ENCODE measurements at places on chromosomes 1 and 21. TPM values are rescaled to one million over a fixed set of nuclear protein-coding genes. Genes with fewer than 3 reads are reported as not detected.
A peak's percentile ranks its signal among the peaks of the same experiment; 100 is the strongest.

GRCh38 chr1:87197156-87197555 is 131.5 kb upstream of the LMO4 start:
- DNase-seq = no peak

- no peak for DNase-seq
Measured at GRCh38 chr1:2313651-2314261, 77.6 kb downstream of the MORN1 start.

Gene SLC2A5
- total RNA-seq = 14.2 TPM

Gene GBP5
- total RNA-seq = 3.9 TPM

- DNase-seq = no peak
Measured at GRCh38 chr1:171220081-171220420, 28.2 kb upstream of the FMO1 start.

DNA sequence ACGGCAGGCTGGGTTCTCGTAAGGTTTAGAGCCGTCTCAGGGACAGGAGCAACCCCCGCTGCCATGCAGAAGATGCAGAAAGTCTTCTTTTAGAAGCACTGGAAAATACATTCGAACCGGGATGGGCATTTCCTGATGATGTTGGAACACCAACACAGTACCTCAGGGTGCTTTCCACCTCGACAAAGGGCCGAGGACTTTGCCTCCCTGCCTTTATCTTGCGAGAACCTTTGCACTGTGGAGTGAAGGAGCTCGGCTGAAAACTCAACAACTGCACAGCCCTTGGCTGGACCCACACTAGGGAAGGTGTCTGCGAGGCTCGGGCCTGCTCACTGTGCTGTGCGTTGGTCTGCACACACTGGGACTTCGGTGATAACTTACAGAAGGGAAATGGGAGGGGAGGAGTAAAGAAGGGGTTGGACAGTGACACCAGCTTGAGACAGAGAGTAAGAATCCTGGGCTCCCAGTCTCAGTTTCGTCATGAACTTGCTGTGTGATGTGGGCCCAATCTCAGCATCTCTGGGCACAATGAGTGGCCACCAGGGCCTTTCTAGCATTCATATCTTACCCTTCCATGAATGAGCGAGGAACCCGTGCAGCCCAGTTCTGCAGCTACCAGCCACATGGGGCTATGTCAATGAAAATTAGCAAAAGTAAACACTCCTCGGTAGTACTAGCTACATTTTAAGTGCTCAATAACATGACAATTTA is 18.2 kb downstream of the RCAN1 start:
- no peak for DNase-seq

DNA sequence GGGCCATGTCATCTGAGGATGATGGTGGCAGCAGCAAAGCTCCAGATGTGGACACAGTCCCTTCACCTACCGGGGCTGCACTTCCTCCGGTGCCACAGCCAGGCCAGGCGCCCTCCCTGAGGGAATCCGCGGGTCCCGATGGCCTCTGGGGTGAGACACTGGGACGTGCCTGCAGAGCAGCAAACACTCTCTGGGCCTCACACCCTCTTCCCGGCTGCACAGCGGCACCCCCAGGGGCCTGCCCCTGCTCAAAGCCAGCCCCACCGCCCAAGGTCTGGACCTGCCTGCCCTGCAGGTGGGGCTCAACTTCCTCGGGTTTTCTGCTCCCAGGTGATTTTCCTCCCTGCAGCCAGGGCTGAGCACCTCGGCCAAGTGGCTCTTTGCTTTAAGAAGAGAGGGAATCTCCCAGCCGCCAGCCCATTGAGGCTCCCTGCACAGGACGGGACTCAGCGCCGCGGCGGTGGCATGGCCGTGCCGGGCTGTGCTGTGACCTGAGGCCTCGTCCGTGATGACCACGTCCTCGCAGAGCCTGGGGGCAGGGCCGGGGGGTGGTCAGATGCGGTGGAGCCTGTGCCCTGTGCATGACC is 21.3 kb upstream of the COL18A1 start:
- no peak for DNase-seq

GRCh38 chr1:4801192-4801924 is 146.9 kb downstream of the AJAP1 start:
- peak; percentile 27 for DNase-seq

- DNase-seq = no peak
Measured at GRCh38 chr1:207645635-207646081, 725 bp downstream of the CR1L start.

GRCh38 chr1:173661271-173661670 is 8.4 kb downstream of the ANKRD45 start:
- no peak for DNase-seq

Gene TNFRSF4
- total RNA-seq = not detected

DNA sequence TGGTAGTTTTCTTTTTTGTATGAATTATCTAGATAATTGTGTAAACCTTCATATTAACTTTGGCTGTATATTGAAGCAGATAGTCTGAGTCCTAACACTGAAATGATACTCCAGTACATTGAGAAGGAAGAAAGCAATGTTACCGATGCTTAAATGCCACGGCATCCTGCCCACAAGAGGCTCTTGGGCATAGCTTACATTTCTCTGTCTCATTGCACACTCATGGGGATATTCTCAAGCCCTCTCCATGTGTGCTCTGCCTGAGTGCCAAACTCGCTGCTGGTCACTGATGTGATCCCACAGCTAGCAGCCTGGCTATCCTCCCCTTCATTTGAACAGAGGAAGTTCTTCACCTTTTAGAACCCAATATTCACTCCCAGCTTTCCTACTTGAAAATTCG is 179.4 kb downstream of the TGFB2 start:
- DNase-seq = peak; percentile 45

GRCh38 chr1:86582161-86582560 is 35.3 kb downstream of the CLCA4 start:
- DNase-seq = no peak

Gene PIGK
- total RNA-seq = 31.5 TPM

Gene BCAN
- total RNA-seq = 9.1 TPM

Gene CRABP2
- 46.7 TPM for total RNA-seq

GRCh38 chr1:240499012-240499411 is 112.9 kb downstream of the GREM2 start:
- no peak for DNase-seq

DNA sequence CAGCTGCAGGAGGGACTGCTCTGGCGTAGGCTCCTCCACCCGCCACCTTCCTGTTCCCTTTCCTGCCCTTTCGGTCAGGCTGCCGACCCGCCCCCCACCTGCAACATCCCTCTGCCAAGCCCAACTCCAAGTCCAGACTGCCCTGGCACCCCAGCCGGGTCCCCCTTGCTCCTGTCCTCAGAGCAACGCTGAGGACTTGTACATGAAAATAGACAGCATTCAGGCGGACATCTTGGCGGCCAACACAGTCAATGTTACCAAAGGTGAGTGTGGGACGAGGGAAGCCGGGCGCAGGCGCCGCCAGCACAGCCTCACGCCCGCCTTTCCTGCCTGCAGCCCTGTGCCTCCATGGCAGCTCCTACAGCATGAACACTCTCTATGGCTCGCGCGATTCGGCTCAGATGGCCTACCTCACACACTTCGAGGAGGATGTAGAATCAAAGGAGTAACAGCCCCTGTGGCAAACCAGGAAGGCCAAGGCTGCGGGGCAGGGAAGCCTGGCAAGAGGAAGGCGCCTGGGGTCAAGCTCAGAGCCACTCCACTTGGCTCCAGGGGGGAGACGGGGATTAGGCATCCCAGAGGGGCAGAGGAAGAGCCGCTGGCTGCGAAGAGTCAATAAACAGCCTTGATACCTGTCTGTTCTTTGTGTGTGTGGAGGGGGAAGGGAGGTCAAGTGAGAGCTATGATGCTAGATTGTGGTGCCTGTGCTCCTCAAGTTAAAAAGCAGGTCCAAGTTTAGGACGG is 5.8 kb downstream of the RNU5D-1 start:
- DNase-seq = no peak

- DNase-seq = no peak
Measured at GRCh38 chr1:35893051-35893879, 10.3 kb downstream of the AGO1 start.

DNA sequence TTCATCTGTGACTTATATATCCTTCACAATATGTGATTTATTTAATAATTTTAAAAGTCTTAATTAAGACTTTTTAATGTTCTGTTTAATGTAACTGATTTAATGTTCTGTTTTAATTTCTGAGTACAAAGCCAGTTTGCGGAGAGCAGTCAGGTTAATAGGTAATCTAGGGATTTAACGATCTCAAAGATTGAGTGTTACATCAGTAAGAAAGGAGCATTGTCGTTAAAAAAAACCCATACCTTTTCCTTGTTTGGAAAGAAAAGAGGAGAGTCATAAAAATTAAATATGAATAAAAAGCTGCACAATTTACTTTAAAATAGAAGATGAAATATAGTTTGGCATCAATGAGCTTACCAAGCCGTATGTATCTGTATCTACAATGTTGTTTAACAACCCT is 621.4 kb downstream of the KIF26B start:
- DNase-seq = no peak

GRCh38 chr21:36423771-36424433 is 38.7 kb downstream of the CHAF1B start:
- no peak for DNase-seq

Gene TMPRSS3
- total RNA-seq = 1.7 TPM

DNA sequence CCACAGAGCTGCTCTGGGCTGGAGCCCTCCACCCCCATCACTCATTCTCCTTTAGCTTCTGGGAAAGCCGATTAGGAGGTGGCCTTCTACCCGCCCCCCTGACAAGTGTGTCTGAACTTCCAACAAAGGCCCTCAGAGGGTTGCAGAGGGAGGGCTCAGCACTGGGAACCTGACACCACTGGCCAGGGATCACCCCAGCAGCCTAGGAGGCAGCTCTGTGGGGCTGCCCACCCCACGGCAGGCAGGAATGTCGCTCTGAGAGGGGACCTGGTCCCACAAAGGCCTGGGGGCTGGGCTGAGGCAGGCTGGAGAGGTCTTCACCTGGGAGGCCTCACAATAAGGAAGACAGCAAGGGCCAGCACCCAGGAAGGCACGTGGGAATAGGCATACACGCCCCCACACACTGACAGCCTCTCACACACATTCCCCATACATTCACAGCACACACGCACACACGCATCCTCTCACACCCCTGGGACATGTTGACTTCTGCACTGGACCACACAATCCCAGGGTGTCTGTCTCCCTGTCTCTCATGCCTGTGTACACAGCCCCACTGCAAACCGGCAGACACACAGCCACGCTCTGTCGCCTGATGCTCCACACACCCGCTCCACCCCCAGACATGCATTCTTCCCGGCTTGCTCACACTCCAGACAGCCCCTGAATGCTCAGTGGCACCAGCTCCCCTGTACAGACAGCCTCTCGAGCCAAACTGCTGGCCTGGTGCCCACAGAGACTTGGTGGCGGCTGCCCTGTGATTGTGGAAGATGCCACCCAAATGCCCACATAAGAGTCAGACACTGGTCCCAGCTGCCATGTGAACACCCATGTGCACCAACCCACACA is 30.7 kb downstream of the DMBX1 start:
- DNase-seq = peak; percentile 90

Gene FCMR
- total RNA-seq = not detected

- DNase-seq = no peak
Measured at GRCh38 chr1:23291706-23292105, 52.4 kb downstream of the HNRNPR start.

Gene WNT4
- 14.0 TPM for total RNA-seq

DNA sequence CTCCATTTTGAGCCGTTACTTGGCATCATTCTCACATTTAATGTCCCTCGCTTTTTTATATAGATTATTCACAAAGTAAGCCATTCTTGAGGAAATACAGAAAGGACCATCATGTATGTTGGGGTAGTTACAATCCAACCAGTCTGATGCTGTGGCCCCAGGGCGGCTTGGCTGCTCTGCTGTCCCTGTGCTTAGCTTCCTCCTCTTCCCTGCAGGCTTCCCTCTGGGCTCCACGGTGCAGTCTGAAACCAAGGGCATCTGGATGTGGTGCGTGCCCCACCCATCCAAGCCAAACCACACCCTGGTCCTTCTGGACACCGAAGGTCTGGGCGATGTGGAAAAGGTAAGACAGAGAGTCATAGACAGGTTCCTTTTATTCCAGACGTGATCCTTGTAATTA is 5.5 kb downstream of the GBP6 start:
- no peak for DNase-seq

- no peak for DNase-seq
Measured at GRCh38 chr21:35216996-35217395, 167.9 kb upstream of the RUNX1 start.

Gene LORICRIN
- total RNA-seq = not detected

- DNase-seq = no peak
Measured at GRCh38 chr1:150237746-150238145, 1.8 kb upstream of the ANP32E start.

GRCh38 chr1:226033582-226033981 is 28.9 kb upstream of the H3-3A start:
- peak; percentile 13 for DNase-seq

DNA sequence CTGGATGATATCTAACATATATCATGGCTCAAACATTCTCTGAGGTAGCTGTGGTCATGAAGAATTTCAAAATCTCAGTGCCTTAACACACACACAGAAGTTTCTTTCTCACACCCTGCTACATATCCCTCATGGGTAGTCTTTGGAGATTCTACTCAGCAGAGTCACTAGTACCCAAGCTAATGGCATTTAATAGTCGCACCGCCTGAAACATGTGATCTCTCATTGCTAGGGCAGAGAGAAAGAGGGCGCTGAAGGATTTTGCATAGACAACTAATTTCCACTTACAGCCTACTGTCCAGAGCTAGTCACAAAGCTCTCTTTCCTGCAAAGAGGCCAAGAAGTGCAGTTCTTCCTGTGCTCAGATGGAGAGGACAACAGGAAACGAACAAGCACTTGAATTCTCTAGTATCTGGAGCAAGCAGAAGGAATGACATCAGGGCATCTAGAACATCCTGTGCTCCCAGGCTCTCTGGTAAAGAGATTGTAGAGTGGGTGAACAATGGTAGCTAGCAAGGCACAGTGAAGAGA is 183.4 kb upstream of the PTBP2 start:
- DNase-seq = peak; percentile 85

Gene RGS13
- 5.5 TPM for total RNA-seq

DNA sequence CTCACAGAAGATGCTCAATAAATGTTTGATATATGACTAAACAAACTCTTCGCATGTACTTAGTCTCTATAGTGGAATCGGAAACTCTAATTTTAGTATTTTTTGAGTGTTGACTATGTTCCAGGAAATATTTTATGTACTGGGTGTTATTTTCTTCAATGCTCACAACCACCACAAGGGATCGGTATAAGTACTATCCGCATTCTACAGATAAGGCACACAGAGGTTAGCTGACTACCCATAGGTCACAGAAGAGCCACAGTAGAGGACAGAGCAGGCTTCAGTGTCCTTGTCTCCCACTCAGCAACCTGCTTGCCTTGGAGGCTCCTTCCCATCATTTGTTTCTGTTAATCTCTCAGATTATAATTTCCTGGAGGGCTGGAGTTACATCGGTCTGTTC is 451.3 kb downstream of the OMA1 start:
- DNase-seq = no peak

DNA sequence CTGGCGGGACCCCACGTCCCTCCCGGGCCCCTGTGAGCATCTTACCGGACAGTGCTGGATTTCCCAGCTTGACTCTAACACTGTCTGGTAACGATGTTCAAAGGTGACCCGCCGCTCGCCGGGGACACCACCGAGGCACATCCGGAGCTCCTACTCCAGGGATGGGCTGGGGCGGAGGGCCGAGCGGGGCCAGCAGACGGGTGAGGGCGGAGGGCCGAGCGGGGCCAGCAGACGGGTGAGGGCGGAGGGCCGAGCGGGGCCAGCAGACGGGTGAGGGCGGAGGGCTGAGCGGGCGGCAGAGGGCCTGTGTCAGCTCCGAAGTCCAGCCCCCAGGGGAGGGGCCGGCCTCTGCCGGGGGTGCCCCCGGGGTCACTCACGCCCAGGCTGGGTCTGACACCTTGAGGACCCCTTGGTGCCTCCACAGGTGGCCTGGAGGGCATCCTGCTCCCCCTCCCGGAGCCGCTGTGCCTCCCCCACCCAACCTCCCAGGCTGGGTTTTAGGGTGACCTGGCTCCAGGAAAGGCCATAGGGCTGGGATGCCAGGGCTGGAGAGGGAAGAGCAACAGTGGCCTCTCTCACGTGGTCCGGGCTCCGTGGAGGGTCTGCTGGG is 5.7 kb upstream of the TTLL10 start:
- no peak for DNase-seq
